Activated CD4-positive, alpha-beta T cell treated with anti-CD3 and anti-CD28 coated beads, Interleukin-2, amount 50 U/mL, for 4 hours (primary cell): ENCODE measurements at places on chromosomes 12 and 14.

DNA sequence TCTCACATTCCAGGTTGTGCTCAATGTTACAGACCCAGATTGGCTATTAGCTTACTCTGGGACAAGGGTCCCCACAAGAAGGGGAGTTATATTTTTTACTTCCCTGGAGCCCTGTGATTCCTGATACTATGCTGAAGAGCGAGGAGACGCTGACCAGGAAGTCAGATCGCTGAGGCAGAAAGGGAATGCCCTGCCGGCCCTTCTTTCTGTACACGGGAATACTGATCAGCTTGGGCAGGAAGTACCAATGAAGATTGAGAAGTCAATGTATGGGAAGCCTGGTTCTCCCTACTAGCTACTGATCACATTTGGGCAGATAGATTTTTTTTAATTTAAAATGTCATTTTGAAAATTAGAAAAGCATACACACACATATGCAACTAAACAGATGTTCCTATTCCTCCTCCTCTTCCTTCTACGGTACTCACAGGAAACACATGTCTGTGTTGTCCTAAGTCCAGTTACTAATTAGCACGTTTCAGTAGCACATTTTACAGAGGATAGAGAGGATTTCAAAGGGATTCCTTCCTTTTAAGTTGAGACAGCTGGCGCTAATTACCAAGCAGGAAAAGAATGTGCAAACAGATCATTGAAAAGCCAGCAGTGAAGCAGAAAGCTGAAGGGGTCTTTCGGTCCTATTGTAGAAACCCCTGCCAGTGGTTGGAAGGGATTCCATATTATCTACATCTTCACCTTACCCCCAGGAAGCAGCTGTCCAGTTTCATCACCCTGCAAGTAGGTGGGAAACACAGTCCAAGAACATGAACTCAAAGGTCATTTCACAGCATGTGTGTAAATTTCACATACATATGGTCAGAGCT is 292.4 kb downstream of the DUSP6 start:
- DNase-seq = no peak

- no peak for DNase-seq
Observed at GRCh38 chr12:108827941-108828340, 29.4 kb downstream of the SSH1 start.

GRCh38 chr12:72742568-72742967 is 470.4 kb downstream of the TRHDE start:
- no peak for DNase-seq

DNA sequence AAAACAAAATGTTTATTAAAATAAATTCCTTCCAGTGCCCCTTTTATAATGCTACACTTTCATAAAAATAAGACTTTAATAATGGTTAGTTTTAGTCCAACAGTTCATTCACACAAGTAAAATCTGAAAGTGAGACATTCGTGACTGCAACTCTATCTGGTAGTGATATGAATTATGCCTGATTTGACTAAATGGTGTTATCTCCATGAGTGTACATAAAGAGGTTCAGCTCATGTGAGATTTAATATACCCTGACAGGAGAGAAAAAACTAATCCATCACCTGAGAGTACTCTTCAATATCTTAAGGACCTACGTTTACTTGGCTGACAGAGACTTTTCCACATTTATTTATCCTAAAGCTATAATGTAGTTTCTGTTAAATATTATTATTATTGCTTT is 34.0 kb downstream of the ERO1A start:
- no peak for DNase-seq

DNA sequence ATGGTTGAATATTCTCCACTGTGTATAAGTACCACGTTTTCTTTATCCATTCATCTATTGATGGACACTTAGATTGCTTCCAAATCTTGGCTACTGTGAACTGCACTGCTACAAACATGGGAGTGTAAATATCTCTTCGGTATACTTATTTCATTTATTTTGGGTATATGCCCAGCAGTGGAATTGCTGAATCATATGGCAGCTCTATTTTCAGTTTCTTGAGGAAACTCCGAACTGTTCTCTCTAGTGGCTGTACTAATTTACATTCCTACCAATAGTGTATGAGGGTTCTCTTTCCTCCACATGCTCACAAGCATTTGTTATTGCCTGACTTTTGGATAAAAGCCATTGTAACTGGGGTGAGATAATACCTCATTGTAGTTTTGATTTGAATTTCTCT is 623.1 kb upstream of the LRFN5 start:
- DNase-seq = no peak

- DNase-seq = no peak
Observed at GRCh38 chr12:101678081-101678480, 19.4 kb upstream of the CHPT1 start.

- DNase-seq = no peak
Observed at GRCh38 chr14:79167957-79168356, 997.8 kb downstream of the NRXN3 start.

DNA sequence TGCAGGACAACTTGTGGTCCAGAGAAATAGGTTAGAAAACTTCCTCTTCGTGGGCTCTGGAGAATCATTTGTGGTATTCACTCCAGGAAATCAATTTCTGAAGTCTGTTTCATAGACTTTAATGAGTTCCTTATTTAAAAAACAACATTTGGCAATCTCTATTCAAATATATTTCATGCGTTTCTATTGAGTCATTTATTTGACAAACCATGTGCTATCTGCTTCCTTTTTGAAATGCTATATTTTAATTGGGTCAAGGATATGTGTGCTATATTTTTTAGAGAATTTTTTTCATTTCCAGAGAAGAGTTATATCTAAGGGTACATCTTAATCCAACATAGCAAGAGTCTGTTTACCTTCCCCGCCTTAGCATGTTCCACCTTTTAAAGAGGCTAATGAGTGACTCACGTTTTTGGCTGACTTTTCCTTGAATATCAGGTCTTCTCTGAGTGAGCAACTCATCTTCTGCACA is 252.4 kb upstream of the EGLN3 start:
- DNase-seq = no peak

- DNase-seq = no peak
Observed at GRCh38 chr14:58824106-58824505, 186.3 kb downstream of the DACT1 start.

DNA sequence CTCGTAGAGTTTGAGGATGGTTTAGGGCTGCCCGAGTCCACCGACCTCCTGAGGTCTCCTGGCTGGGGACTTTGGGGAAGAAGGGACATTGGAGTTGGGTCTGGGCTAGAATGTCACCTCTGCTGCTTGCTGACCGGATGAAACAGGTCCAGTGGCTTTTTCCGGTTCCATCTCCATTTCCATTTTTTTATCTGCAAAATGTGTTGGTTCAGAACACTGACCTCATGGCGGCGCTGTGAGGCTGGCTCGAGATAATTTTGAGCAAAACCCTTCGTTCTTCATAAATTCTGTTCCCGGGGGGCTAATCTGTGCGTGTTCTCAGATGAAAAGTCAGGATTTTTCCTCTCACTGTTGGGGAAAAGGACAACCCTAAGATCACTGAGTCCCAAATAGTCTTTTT is 11.7 kb upstream of the MYL2 start:
- no peak for DNase-seq

GRCh38 chr14:72715850-72716228 is 178.1 kb downstream of the DPF3 start:
- no peak for DNase-seq
